ENCODE measurements at places on chromosomes 3 and 15.

GRCh38 chr3:55804170-55805095 lies 317.3 kb upstream of the WNT5A start:
- no peak for DNase-seq

- no peak for DNase-seq
Measured at GRCh38 chr15:100426937-100427336, 85.2 kb upstream of the ADAMTS17 start.

- no peak for DNase-seq
Measured at GRCh38 chr3:52788890-52789745, 5.5 kb upstream of the ITIH3 start.

DNA sequence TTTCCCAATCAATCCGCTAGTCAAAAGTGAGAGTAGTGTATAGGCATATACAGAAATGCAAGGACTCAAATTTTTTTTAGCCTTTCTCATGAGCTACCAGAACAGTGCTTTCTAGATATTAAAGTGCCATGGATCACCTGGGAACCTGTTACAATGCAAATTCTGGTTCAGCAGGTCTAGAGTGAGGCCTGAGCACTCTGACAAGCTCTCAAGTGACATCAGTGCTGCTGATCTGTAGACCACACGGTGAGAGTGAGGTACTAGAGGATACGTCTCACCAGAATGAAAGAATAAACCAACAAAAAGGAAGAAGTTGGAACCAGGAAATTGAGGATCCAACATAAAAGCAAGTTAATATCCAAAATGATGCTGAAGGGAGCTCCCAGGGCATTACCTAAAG lies 16.0 kb upstream of the PLA2G4D start:
- no peak for DNase-seq

- no peak for DNase-seq
Measured at GRCh38 chr15:101188637-101189408, 63.0 kb downstream of the CHSY1 start.

GRCh38 chr3:63933459-63933858 lies 21.3 kb upstream of the SCAANT1 start:
- peak; percentile 16 for DNase-seq

DNA sequence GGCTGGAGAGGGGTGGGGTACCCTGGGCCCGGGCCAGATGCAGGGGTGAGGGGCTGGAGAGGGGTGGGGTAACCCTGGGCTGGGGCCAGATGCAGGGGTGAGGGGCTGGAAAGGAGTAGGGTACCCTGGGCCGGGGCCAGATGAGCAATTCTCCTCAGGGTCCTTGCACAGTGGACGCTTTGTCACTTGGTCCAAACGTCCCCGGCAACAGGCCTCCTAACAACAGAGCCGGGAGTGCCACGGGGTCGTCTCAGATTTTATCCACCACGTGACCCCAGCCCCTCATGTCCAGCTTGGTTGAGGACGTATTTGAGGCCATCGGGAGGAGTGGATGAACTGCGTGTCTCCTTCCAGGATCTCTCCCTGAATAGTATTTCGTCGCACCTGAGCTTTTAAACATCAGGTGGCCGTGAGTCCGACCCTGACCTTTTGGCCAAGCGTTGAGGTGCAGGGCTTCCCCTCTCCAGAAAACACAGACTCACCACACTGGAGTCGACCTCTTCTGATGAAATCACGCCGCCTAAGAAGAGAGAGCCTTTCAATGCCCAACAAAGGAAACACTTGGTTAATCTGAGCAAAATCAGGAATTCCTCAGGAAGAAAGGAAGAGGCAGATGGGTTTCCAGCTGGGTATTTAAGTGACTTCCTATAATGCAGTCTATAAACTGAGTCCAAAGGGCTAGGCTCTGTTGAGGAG lies 12.8 kb upstream of the LRRC15 start:
- no peak for DNase-seq

- DNase-seq: no peak
Measured at GRCh38 chr3:148466143-148466542, 231.6 kb upstream of the AGTR1 start.

DNA sequence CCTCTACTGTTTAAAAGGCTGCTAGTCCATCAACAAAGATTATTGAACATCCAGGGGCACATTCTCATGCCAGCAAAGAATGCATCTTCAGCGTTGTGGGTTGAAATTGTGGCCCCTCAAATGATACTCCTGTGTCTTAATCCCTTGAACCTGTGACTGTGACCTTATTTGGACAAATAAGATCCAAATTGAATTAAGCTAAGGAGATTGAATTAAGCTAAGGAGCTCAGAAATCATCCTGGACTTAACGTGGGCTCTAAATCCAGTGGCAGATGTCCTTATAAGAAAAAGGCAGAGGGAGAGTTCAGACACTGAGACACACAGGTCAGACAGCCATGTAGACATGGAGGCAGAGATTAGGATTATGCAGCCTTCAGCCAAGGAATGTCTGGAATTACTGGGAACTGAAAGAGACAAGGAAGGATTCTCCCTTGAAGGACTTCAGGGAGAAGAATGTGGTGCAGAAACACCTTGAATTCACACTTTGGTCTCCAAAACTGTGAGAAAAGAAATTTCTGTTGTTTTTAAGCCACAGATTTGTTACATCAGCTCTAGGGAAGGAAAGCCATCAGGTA lies 57.3 kb upstream of the SLC24A5 start:
- no peak for DNase-seq

- DNase-seq: no peak
Measured at GRCh38 chr15:68822818-68823217, 2.1 kb upstream of the ANP32A start.

DNA sequence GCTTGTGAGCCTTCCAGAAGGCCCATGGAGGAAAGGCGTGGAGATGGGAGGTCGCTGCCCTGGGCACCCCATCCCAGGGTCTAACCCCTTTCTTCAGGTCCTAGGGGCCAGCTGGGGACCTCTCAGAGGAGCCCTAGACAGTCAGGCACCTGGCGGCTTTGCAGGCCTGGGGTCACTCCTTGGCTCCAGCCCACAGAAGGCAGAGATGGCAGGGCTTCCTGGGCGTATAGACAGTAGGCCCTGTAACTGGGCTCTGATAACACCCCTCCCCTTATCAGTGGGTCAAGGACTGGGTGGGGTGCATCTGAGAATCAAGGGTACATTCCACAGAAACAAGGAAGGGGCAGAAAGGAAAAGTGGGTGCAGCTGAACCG lies 16.7 kb downstream of the ZDHHC19 start:
- no peak for DNase-seq

DNA sequence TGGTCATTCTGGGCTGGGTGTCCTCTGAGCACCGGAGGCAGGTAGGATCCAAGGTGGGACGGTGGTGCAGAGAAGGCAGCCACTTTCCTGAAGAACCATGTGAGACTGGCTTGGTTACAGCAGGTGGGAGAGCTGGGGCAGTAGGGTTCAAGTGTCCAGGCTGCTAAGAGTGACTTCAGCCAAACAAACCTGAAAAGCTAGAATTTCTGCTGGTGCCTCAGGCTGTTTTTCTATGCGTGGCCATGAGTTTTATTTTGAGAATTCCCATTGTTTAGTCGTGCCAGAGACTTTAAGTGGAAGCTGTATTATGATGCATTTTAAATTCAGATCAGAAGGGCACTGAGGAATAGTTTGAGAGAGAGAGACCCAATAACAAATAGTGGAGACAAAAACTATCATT lies 20.1 kb downstream of the USP13 start:
- no peak for DNase-seq

- DNase-seq: no peak
Measured at GRCh38 chr3:148999806-149000205, 8.5 kb downstream of the GYG1 start.

DNA sequence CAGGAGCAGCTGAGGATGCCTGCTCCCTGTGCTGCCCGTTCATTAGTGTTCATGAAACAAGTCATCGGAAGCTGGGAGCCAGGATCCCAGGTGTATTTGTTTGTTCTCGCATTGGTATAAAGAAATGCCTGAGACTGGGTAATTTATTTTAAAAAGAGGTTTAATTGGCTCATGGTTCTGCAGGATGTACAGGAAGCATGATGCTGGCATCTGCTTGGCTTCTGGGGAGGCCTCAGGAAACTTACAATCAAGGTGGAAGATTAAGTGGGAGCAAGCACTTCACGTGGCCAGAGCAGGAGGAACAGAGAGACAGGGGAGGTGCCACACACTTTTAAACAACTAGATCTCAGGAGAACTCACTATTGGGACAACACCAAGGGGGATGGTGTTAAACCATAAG lies 5.5 kb upstream of the HYKK start:
- DNase-seq: no peak

GRCh38 chr3:125200731-125201139 lies 11.8 kb downstream of the SLC12A8 start:
- DNase-seq: no peak

DNA sequence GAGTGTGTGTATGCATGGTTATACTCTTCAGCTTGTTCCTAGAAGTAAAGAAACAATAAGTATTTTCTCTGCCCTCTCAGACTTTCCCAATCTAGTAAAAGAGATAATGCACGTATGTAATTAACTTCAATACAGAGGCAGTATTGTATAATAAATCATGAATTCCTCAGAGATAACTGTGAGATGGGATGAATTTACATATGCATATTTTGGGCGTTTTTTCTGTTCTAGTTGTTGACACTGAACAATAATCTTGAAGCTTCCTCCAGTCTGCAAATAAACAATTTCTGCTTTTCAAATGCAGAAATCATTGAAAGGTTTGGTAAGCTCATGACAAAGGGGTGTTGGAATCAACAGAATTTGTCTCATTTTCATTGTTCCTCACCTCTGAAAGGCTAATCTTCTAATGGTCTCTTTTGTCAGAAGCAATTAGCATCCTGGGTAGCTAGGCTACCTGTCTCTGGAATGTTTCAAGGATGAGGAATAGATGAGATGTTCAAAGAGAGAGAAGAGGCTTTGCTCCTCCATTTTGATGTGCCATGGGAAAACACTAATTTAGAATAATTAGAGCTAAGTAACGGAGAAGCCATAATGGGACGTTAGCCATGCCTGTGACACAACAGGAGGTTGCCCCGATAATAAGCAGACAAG lies 43.3 kb upstream of the SIAH2 start:
- no peak for DNase-seq

DNA sequence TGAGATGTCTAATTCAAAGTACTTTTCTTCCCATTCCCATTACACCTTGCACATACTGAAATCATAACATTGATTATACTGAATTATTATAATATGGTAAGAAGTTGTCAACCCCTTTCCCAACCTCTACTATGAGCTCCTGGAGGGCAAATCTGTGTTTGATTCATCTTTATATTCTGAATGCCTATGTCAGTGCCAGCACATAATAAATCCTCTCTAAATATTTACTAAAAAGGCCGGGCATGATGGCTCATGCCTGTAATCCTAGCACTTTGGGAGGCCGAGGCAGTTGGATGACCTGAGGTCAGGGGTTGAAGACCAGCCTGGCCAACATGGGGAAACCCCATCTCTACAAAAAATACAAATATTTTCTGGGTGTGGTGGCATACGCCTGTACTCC lies 392.5 kb upstream of the CADM2 start:
- DNase-seq: no peak

DNA sequence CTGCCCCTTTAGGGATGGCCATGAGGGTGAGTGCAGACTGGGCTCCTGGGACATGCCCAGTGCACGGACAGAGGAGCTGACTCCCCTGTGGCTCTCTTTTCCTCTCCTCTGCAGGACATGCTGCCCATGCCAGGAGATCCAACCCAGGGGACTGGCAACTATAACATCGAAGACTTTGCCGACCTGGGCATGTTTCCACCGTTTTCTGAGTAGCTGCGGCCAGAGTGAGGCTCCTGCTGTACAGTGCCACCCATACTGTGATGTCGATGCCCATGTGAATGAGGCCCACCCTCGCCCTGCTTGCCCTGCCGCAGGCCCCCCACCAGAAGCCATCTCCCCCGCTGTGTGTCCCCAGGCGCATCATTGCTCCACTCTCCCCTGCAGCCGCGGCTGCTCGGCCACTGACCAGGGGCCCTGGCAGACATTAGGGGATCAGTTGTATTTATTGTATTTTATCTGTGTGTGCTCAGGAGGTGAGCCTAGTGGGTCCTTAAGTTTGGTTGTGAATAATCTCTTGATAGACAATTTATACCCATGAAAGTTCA lies 101.6 kb upstream of the ABHD17C start:
- no peak for DNase-seq

DNA sequence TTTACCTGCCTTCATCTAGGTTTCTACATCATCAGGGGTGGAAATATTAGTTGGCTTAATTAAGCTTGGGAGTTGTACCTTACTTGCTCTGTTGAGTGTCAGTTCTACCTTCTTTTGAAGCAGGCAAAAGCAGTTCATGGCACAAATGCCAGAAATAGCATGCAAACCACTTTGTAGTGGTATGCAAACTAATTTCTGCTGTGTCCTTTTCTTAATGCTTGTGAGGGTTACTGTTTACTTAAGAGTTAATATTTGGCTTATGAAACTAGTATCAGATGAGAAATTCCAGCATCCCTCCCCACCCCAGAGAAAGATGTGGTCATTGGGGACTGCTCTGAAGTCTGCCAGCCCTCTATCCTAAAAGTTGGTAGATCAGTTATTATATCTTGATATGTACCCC lies 7.1 kb downstream of the ATP2C1 start:
- no peak for DNase-seq

- no peak for DNase-seq
Measured at GRCh38 chr15:32838820-32839219, 121.0 kb downstream of the GREM1 start.

DNA sequence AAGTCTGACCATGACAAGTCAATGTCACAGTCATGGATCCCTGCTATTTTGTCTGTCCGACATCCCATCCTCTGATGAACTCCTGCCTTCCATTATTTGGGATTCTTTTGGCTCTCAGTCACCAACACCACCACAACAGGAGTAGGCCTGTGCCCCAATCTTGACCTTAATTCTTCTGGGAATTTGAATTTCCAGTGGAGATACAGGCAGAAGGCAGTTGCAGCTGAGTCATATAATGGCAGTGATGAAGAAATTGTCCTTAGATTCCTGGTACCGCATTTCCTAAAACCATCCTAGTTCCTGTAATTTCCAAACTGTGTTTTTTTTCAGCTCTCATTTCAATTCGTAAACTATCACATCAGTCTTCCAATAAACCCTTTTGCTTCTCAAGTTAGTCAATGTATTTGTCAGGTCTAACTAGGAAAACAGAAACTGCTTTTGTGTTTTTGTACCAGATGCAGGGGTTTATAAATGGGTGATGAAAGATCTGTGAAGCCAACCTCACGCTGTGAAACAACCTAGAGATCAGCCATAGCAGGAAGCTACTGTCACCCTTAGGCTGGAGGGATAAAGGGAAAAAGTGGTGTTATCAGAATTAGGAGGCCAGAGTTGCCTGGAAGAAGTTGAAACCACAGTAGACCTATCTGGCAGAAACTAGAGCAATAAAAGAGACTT lies 126.3 kb upstream of the TMEM108 start:
- no peak for DNase-seq

DNA sequence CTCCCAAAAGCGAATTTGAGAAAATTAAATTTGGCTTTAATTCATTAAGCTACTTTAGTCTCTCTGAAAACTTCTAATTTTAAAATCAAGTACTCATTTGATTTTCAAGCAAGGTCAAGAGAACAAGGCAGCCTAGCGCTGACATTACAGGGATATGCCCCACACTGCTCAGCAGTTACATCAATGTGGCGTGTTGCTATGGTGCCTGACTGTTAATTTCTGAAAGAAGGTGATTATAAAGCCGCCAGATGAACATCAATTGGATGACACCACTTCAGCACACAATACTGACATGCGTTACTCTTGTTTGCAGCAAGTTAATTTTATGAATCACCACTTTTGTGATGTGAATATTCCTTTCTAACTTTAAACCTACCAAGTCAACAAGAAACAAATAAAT lies 284.4 kb downstream of the FOXP1 start:
- DNase-seq: no peak
